ENCODE measurements at places on chromosomes 2 and 18. TPM values are rescaled to one million over a fixed set of nuclear protein-coding genes. Genes with fewer than 3 reads are reported as not detected.
A peak's percentile ranks its signal among the peaks of the same experiment; 100 is the strongest.

- no peak overlapping the region for H3K4me3 ChIP-seq
- no peaks in the 10 kb centered on the region for H3K36me3 ChIP-seq
- no peaks in the 10 kb centered on the region for H3K27me3 ChIP-seq
- DNase-seq: no peak
Measured at GRCh38 chr18:60446821-60447220, 74.2 kb upstream of the MC4R start.

The GPR55 gene
- total RNA-seq: 8.3 TPM

- no peaks in the 10 kb centered on the region for H3K27me3 ChIP-seq
- no peaks in the 10 kb centered on the region for H3K36me3 ChIP-seq
- DNase-seq: no peak
- no peaks in the 10 kb centered on the region for H3K4me1 ChIP-seq
- no peak overlapping the region for H3K4me3 ChIP-seq
- H3K27ac ChIP-seq: no peak overlapping the region
Measured at GRCh38 chr2:47501374-47502200, 98.6 kb downstream of the MSH2 start.

- no peak overlapping the region for H3K4me3 ChIP-seq
- H3K27me3 ChIP-seq: no peaks in the 10 kb centered on the region
- no peak for DNase-seq
- H3K36me3 ChIP-seq: no peaks in the 10 kb centered on the region
Measured at GRCh38 chr18:28112056-28112470, 64.9 kb downstream of the CDH2 start.

The PPP1R1C gene
- total RNA-seq: not detected

The GALNT5 gene
- not detected for total RNA-seq

- H3K27ac ChIP-seq: no peak overlapping the region
- no peak overlapping the region for H3K4me3 ChIP-seq
- no peaks in the 10 kb centered on the region for H3K4me1 ChIP-seq
- no peaks in the 10 kb centered on the region for H3K27me3 ChIP-seq
- DNase-seq: no peak
- no peaks in the 10 kb centered on the region for H3K36me3 ChIP-seq
Measured at GRCh38 chr2:139122711-139123158, 342.5 kb upstream of the NXPH2 start.

- H3K4me1 ChIP-seq: no peaks in the 10 kb centered on the region
- no peak overlapping the region for H3K27ac ChIP-seq
Measured at GRCh38 chr2:146602856-146603255, 1242.0 kb upstream of the ACVR2A start.

- H3K4me3 ChIP-seq: no peak overlapping the region
- no peak for DNase-seq
- no peak overlapping the region for H3K27ac ChIP-seq
- H3K36me3 ChIP-seq: peaks cover 3% of the 10 kb centered on the region
- peaks cover 58% of the 10 kb centered on the region for H3K4me1 ChIP-seq
- no peaks in the 10 kb centered on the region for H3K27me3 ChIP-seq
Measured at GRCh38 chr2:168190590-168191336, 56.6 kb downstream of the STK39 start.

DNA sequence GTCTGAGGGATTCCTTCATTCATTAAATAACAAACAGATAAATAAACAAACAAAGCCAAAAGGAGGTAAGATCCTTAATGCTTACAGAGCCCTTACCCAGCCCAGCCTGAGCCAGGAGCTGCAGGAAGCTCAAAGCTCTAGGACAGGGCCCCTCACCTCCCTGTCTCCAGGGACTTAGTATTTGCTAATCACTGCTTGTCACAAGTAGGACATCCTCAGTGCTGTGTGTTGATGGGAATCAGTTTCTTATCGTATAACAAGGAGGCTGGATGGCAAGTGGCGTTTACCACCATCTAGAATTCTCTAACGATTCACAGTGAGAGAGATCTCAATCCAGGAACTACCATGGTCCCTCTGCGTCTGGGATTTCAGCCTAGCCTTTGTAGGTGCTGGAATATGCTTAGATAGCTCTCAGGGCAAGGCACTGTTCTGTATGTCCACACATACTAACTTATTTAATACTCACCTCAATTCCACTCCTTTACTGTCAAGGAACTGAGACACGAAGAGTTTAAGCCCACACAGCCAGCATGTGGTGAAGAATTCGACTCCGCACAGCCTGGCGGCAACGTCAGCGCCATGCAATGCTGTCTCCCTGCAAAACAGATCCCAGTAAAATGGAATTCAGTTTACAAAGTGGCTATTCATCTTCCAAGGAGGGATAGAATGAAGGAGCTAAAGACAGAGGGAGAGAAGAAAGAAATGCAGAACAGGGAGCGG lies 164.8 kb downstream of the MYCN start:
- H3K27ac ChIP-seq: no peak overlapping the region
- no peak overlapping the region for H3K4me3 ChIP-seq
- no peaks in the 10 kb centered on the region for H3K36me3 ChIP-seq
- H3K4me1 ChIP-seq: no peaks in the 10 kb centered on the region
- DNase-seq: no peak
- no peaks in the 10 kb centered on the region for H3K27me3 ChIP-seq

GRCh38 chr2:106117882-106118684 lies 76.0 kb downstream of the UXS1 start:
- no peaks in the 10 kb centered on the region for H3K27me3 ChIP-seq
- H3K36me3 ChIP-seq: no peaks in the 10 kb centered on the region
- no peak overlapping the region for H3K4me3 ChIP-seq
- no peak overlapping the region for H3K27ac ChIP-seq
- peaks cover 10% of the 10 kb centered on the region for H3K4me1 ChIP-seq

The ATOH8 gene
- total RNA-seq: not detected

GRCh38 chr2:23376972-23377371 lies 8.0 kb upstream of the KLHL29 start:
- H3K4me3 ChIP-seq: no peak overlapping the region
- peaks cover 25% of the 10 kb centered on the region for H3K27me3 ChIP-seq
- no peak for DNase-seq
- H3K36me3 ChIP-seq: peaks cover 2% of the 10 kb centered on the region

- peaks cover 12% of the 10 kb centered on the region for H3K27me3 ChIP-seq
- no peak for DNase-seq
- no peak overlapping the region for H3K27ac ChIP-seq
- H3K4me3 ChIP-seq: no peak overlapping the region
Measured at GRCh38 chr2:64474121-64474571, 20.2 kb downstream of the LGALSL start.

DNA sequence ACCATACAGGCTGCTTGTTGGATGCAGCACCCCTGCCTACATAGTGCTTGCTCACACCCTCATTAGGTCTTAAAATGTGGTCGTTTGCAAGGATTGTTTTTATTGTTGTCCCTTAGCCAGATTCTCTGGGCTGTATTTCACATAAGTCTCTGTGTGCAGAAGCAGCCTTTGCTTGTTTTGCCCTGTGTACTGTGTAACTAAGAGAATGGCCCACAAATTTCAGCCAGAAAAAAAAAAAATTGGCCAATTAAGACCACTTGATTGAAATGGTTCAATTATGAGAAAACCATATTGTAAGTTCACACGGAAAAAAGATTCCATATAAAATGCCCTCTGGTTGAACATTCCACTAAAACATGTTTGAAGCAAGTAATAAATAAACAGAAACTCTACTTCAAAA lies 377.1 kb upstream of the SOX11 start:
- no peak overlapping the region for H3K27ac ChIP-seq
- no peaks in the 10 kb centered on the region for H3K4me1 ChIP-seq
- no peaks in the 10 kb centered on the region for H3K36me3 ChIP-seq
- DNase-seq: no peak

The CHRND gene
- not detected for total RNA-seq

- no peaks in the 10 kb centered on the region for H3K27me3 ChIP-seq
- H3K27ac ChIP-seq: peak overlapping the region; percentile 63
- H3K4me1 ChIP-seq: peaks cover 67% of the 10 kb centered on the region
- H3K4me3 ChIP-seq: peak overlapping the region; percentile 59
- H3K36me3 ChIP-seq: peaks cover 2% of the 10 kb centered on the region
- no peak for DNase-seq
Measured at GRCh38 chr2:12506846-12507245, 209.9 kb upstream of the TRIB2 start.

- no peak overlapping the region for H3K4me3 ChIP-seq
- H3K4me1 ChIP-seq: no peaks in the 10 kb centered on the region
Measured at GRCh38 chr18:45793264-45793965, 32.1 kb upstream of the SIGLEC15 start.

GRCh38 chr2:174339561-174340399 lies 5.0 kb downstream of the SP9 start:
- peak overlapping the region; percentile 16 for H3K4me3 ChIP-seq
- H3K36me3 ChIP-seq: peaks cover 2% of the 10 kb centered on the region
- peaks cover 62% of the 10 kb centered on the region for H3K27me3 ChIP-seq
- DNase-seq: no peak

DNA sequence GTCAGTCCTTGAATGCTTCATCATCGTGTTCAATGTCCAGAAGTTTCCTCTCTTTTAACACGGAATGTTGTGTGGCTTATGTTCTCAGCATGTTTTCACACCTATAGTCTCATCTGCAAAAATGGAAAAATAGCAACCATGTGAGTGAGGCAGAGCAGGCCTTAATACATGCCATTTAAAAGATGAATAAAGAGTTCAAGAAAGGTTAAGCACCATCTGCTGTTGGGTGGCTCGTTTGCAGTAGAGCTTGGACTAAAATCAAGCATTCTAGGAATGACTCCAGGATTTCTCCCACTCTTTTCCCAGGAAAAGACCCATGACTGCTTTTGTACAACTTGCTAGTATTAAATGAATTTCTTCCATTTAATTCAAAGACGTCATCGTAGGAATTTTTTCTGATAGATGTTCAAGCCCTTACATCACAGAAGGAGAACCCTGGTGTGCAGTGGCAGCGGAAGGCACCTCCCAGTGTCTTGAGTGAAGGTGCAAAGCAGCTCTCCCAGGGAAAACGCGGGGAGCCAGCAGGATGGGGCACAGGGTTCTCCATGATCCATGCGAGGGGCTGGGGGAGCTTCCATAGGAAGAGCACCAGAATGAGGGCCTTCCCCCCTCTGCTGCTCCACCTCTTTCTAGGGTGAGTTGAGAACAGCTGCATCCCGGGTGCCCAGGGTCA lies 9.6 kb downstream of the DCDC2C start:
- H3K36me3 ChIP-seq: no peaks in the 10 kb centered on the region
- no peak overlapping the region for H3K4me3 ChIP-seq
- H3K27me3 ChIP-seq: peaks cover 15% of the 10 kb centered on the region
- no peaks in the 10 kb centered on the region for H3K4me1 ChIP-seq
- no peak for DNase-seq

The CFAP65 gene
- not detected for total RNA-seq

The SERPINB12 gene
- total RNA-seq: not detected

The SLC4A3 gene
- total RNA-seq: not detected

DNA sequence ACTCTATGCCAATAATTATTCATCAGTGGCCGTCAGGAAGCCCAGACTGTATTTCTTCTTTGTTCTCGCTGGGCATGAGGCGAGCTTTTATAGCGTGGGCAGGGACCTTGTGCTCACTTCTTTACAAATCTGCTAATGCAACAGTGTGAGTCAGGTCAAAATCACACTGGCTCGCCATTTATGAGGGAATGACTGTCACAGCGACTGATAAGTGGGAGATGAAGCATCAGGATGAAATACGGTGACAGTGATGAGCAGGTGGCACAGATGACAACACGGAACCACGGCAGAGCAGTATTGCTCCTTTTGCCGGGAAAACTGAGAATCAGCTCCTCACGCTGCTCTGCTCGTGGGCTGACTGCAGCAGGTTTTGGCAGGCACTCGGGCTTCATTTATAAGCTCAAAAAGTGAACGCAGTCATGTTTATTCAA lies 20.5 kb downstream of the TYMS start:
- DNase-seq: no peak
- H3K4me1 ChIP-seq: peaks cover 19% of the 10 kb centered on the region
- H3K27me3 ChIP-seq: no peaks in the 10 kb centered on the region
- peaks cover 9% of the 10 kb centered on the region for H3K36me3 ChIP-seq
- H3K4me3 ChIP-seq: no peak overlapping the region

The RGPD4 gene
- not detected for total RNA-seq

DNA sequence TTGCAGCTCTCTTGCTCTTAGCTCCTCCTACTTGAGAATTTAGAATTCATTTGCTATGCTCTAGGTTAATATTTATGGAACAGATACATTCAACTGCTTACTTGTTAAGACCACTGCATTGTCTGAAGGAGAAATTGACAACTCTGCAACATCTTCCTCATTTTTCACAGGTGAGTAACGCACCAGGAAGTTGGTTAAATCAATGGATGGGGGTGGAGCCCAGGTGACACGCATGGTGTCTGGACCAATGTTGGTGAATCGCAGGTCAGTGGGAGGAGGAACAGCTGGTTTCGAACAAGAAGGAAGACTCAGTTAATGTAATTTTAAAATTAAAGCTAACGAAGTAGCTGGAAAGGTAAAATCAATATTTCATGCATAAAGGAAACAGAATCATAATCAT lies 44.3 kb downstream of the FN1 start:
- no peak overlapping the region for H3K4me3 ChIP-seq
- H3K4me1 ChIP-seq: peaks cover 3% of the 10 kb centered on the region
- H3K27me3 ChIP-seq: peaks cover 27% of the 10 kb centered on the region

DNA sequence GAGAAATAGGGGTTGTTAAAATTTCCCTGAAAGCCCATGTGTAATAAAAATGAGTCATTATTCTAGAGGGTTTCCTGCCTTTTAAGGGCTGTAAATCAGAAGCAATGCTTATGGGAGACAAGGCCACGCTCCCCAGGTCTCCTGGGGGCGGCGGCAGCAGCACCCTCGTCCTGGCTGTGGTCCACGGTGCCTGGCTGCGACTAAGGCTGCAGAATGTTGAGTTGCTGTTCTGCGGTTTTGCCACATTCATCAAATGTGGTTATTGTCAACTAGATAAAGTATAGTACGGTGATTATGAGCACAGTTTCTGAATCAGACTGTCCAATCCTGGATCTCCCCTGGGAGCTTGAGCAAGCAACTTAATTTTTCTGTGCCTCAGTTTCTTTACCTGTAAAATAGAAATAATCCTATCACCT lies 11.9 kb upstream of the AGFG1 start:
- H3K4me3 ChIP-seq: peak overlapping the region; percentile 56
- peak overlapping the region; percentile 49 for H3K27ac ChIP-seq
- H3K27me3 ChIP-seq: no peaks in the 10 kb centered on the region
- DNase-seq: peak; percentile 24

- no peak for DNase-seq
- no peaks in the 10 kb centered on the region for H3K27me3 ChIP-seq
- peak overlapping the region; percentile 80 for H3K4me3 ChIP-seq
- peaks cover 19% of the 10 kb centered on the region for H3K36me3 ChIP-seq
- H3K4me1 ChIP-seq: peaks cover 24% of the 10 kb centered on the region
Measured at GRCh38 chr2:241112046-241112445, 10.0 kb upstream of the MTERF4 start.

The ANKRD29 gene
- 0.25 TPM for total RNA-seq

GRCh38 chr2:219284501-219285372 lies 5.6 kb downstream of the DNAJB2 start:
- H3K4me3 ChIP-seq: no peak overlapping the region
- no peaks in the 10 kb centered on the region for H3K27me3 ChIP-seq
- peak overlapping the region; percentile 90 for H3K27ac ChIP-seq
- peaks cover 4% of the 10 kb centered on the region for H3K36me3 ChIP-seq
- DNase-seq: no peak
- H3K4me1 ChIP-seq: peaks cover 8% of the 10 kb centered on the region

The SALL3 gene
- total RNA-seq: not detected

Measured in T-helper 17 cell (primary cell).